NCI-H1930 (cell line): ENCODE measurements at places on chromosomes 5 and 9.

DNA sequence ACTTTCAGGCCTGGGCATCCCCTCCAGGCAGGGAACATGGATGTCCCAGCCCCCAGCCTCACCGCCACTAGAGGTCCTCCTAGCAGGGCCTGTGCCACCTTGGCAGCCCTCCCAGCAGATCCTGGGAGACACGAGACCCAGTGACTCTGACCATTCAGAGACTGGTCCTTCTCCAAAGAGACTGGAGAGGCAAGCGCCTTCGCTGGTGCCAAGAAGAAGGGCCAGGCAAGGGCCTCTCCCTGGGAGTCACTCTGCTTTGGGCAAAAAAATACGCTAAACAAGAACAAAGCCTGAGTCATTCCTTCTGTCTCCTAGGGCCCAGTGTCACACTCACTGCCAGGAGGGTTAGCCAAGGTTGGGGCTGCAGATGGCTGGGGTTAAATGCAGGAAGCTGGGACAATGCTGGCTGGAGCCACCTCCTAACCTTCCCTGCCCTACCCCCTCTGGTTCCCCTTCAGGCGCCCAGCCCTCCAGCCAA, 35.3 kb upstream of the SMIM23 start:
- DNase-seq, result peak; percentile 1

DNA sequence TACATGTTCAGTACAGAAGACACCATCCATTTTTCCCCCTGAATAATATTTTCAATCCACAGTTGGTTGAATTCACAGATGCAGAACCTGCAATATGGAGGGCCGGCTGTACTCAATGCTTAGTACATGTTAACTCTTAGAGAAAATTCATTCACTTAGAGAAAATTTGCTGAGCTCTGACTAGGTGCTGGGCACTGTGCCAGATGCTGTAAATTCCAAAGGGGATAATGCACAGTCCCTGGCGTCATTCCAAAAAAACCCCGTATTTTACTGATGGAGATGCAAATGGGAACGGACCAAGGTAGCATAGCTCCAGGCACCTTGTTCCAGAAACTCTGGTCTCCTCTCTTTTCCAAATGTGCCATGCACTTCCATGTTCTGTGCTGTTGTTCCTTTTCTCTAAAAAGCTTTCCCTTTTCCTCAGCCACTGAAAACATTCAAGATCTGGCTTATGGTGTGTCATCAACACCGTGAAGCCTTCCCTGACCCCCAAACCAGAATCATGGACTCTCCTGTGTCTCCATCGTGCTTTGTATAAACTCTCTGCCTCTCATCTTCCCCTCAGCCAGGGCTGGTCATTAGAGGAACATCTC, 55.7 kb upstream of the COL15A1 start:
- no peak for DNase-seq

- DNase-seq, result no peak
Observed at GRCh38 chr5:51345106-51345505, 38.1 kb upstream of the ISL1 start.

- DNase-seq, result no peak
Observed at GRCh38 chr5:166786889-166787288, 1504.6 kb upstream of the WWC1 start.

GRCh38 chr5:175895686-175896102, 24.3 kb downstream of the CPLX2 start:
- DNase-seq, result no peak

DNA sequence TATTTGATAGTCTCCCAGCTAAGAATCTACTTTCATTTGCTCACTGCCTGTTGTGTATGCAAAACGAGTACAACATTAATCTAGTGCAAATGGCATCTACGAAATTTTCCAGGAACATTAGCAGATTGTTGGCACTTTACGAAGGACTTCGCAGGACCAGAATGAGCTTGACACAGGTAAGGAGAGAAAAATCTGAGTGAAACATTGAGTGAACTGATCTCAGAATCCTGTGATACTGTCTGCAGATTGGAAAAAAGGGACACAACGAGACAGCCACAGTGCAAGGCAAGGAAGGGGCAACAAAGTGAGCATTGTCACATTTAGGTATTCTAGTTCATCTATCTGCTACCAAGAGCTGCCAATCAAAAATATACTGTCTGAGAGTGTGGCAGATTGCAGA, 350.5 kb downstream of the ZNF608 start:
- DNase-seq, result no peak

GRCh38 chr9:99222416-99223270, 561 bp downstream of the SEC61B start:
- no peak for DNase-seq
